ENCODE measurements at places on chromosomes 5 and 9. TPM values are rescaled to one million over a fixed set of nuclear protein-coding genes. Genes with fewer than 3 reads are reported as not detected.

GRCh38 chr9:19488721-19489120, 79.9 kb downstream of the ACER2 start:
- H3K27ac ChIP-seq, result no peak overlapping the region
- H3K27me3 ChIP-seq, result peaks cover 3% of the 10 kb centered on the region
- no peaks in the 10 kb centered on the region for H3K4me1 ChIP-seq
- H3K36me3 ChIP-seq, result no peaks in the 10 kb centered on the region

GRCh38 chr9:89993678-89994630, 389.1 kb downstream of the GADD45G start:
- H3K4me3 ChIP-seq, result no peak overlapping the region
- H3K27ac ChIP-seq, result no peak overlapping the region
- H3K36me3 ChIP-seq, result no peaks in the 10 kb centered on the region
- no peaks in the 10 kb centered on the region for H3K27me3 ChIP-seq
- DNase-seq, result no peak

DNA sequence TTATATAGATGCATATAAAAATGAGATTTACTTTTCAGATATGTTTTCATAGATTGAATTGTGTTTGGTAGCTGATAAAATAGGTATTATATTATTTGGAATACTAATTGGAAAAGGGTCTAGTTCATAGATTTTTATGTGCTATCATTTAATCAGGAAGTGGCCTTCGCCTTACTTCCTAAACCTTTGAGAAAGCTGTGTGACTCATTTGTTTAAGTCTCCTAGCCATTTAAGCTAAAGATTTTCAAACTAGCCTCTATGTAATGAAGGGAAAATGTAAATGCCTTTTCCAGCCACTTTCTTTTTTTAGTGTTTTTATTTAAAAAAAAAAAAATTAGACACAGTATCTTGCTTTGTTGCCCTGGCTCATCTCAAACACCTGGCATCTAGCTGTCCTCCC, 97.5 kb downstream of the DMXL1 start:
- no peak overlapping the region for H3K4me3 ChIP-seq
- no peaks in the 10 kb centered on the region for H3K36me3 ChIP-seq
- DNase-seq, result peak; percentile 61
- H3K27me3 ChIP-seq, result no peaks in the 10 kb centered on the region

FAM221B gene
- not detected for total RNA-seq

TOR2A gene
- 19.3 TPM for total RNA-seq

GRCh38 chr5:172486451-172486850, 32.1 kb upstream of the SH3PXD2B start:
- H3K4me1 ChIP-seq, result no peaks in the 10 kb centered on the region
- H3K4me3 ChIP-seq, result no peak overlapping the region
- H3K36me3 ChIP-seq, result no peaks in the 10 kb centered on the region
- DNase-seq, result no peak
- H3K27ac ChIP-seq, result no peak overlapping the region

RMND5B gene
- 38.2 TPM for total RNA-seq

Measured in endothelial cell of umbilical vein (primary cell).